ENCODE measurements at places on chromosomes 1 and 21.

DNA sequence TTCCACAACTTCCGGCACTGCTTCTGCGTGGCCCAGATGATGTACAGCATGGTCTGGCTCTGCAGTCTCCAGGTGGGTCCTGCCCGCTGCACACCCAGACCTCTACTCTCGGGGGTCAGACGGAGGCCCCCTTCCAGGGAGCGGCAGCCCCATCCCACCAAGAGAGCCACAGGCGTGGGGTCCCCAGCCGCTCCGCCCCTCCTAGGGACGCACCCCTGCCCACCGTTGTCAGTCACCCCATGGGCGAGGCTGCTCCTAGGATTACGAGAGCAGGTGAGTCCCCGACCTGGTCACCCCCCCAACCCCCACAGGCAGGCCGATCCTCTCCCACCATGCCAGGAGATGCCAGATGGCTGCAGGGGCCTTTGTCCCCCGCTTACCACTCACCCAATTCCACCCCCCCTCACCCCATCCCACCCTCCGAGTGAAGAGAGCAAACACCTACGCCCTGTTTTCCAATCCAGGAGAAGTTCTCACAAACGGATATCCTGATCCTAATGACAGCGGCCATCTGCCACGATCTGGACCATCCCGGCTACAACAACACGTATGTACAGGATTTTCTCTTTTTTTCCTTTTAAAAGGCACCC lies 107.0 kb downstream of the PDE9A start:
- DNase-seq = no peak

DNA sequence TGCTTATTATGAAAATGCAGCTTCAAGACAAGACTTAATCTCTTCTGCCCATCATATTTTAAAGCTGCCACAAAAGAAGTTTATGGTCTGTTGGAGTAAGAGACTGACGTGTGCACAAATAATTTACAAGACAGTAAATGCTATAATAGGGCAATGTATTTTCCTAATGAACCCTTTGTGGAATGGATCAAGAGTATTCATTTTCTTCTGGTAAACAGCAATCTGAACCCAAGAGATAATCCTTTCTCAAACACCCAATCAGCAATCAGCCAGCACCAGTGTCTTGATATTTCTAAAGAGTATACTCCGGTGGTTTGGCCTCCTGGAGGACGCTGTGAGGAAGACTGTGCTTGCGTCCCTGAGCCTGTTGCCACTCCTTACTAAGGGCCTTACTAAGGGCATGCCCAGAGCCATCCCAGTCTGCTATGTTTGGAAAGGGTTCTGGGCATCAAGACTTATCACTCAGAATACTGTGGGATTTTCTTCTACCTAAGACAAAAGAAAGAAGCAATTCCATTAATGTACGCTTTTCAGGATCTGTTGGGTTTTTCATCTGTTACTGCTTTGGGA lies 48.8 kb upstream of the LRRC8D start:
- DNase-seq = no peak

DNA sequence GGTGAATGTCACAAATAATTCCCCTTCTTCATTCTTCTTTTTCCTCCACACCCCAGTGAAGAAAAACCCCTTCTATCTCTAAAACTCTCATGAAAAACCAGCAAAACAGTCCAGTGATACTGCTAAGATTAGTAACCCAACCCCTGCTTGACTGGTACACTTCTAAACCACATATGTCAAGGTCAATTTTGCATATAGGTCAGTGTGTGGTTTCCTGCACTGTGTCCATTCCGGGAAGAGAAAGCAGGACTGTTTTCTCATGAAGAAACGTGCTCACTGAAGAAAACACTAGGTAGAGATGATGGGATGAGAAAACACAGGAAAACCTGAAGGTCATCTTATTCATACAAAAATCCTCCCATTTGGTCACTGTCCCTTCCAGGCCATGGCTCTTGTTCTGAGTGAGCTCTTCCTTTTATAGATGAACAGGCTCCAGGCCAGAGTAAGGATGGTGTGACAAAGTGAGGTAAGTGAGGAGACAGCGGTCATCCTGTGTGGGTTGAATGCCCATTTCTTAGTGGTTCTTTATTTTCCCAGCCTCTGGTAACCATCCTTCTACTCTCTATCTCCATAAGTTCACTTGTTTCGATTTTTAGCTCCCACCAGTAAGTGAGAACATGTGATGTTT lies 122.7 kb downstream of the FASLG start:
- DNase-seq = no peak

GRCh38 chr1:119947468-119947867 lies 51.2 kb upstream of the ADAM30 start:
- no peak for DNase-seq

- peak; percentile 71 for DNase-seq
Measured at GRCh38 chr1:37797750-37798345, 4.2 kb downstream of the MANEAL start.

- DNase-seq = no peak
Measured at GRCh38 chr1:8516278-8516777, 198.4 kb downstream of the SLC45A1 start.

DNA sequence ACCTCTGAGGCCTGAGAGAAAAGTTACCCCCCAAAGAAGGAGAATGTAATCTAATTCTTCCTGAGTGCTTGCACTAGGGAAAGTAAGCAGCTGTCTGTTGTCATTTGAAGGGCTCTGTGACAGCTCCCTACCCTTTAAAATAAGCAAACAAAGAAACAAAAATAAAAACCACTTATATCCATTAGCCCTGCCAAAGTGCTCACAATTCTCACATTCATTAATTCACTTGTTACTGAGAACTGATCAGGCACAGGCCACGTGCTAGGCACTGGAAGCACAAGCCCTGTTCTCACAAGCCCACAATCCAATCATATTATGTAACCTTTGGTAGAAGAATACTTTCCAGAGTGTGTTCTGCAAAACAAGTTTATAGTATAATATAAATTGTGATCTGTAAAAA lies 199.4 kb downstream of the ZC3H11B start:
- DNase-seq = no peak

- DNase-seq = no peak
Measured at GRCh38 chr21:18529254-18529653, 125.7 kb upstream of the TMPRSS15 start.
